Activated naive CD8-positive, alpha-beta T cell treated with anti-CD3 and anti-CD28 coated beads, Interleukin-2, amount 50 U/mL, for 24 hours (primary cell): ENCODE measurements at places on chromosomes 1 and 21.

DNA sequence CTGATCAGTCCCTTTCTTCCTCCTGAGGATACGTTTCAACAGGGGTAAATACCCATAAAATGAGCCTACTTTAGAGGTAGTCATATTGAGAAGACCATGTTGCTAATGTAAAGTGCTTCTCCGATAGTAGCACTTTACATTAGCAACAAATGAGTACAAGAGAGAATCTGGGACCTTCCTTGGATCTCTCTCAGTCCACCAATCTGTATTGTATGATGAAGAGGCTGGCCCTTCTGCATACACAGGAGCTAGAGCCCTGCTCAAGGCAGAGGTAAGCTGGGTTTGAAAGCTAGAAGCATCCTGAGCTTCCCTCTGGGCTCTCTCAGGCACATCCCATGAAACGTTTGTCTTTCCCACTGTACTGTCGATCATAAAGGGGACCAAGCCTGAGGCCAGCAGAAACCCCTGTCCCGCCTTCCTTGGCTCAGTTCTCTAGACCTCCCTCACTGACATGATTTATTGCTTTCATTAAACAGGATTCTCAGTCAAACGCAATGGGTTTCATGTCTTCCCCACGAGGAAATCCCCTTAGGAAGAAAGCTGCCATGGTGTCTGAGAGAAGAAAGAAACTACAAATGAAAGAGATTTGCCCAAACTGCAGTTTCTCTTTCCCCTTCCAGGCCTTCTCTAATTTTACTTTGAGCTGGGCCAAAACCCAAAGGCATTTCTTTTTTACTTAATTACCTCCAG is 62.8 kb upstream of the BCAR3 start:
- no peak for DNase-seq

DNA sequence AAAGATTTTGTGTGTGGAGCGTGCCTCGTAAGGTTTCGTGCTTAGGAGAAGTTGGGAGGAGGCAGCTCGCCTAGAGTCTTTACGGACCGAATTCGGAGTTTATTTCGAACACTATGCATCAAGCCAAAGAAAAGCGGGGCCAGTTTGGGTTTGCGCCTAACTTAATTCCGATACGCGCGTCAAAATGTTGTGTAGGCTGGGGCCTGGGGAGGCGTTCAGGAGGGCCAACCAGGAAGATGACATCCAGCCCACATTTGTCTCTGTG is 6.4 kb downstream of the FOXD2 start:
- DNase-seq = no peak

DNA sequence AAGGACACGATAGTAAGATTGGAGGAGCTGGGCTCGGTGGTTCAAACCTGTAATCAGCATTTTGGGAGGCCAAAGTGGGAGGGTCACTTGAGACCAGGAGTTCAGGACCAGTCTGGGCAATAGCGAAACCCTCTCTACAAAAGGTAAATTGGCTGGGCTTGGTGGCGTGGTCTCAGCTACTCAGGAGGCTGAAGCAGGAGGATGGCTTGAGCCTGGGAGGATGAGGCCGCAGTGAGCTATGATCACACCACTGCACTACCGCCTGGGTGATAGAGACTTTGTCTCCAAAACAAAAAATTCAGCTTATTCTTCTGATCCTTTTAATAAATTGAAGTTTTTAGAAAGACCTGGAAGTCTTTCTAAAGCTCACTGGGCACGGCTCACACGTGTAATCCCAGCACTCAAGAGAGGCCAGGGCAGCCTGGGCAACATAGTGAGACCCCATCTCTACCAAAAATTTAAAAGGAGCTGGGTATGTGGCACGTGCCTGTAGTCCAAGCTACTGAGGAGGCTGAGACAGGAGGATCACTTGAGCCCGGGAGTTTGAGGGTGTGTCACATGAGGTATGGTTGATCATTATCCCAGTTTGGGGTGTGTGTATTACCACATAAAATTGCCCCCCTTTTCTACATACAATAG is 15.3 kb downstream of the MASP2 start:
- no peak for DNase-seq

DNA sequence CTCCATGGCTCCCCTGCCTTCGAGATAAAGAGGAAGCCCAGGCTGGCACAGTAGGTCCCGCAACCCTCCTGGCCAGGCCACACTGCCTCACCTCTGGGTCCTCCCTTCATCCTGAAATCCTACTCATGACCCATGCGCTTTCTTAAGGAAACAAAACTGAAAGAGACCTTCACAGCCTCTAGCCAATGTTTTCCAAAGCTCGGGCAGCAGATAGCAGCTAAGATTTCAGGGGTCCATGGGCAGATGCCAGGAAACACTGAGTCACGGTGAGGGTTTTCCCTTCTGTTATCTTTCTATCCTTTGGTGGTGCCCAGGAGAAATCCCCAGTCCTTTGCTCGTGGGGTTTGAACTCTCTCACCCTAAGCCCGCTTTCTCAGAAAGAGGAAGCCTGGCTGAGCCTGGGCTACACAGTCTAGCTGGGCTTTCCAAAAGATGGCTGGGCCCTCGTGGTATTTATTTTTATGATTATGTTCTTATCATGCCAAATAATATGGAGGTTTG is 26.6 kb downstream of the TTC39A start:
- DNase-seq = peak; percentile 66

DNA sequence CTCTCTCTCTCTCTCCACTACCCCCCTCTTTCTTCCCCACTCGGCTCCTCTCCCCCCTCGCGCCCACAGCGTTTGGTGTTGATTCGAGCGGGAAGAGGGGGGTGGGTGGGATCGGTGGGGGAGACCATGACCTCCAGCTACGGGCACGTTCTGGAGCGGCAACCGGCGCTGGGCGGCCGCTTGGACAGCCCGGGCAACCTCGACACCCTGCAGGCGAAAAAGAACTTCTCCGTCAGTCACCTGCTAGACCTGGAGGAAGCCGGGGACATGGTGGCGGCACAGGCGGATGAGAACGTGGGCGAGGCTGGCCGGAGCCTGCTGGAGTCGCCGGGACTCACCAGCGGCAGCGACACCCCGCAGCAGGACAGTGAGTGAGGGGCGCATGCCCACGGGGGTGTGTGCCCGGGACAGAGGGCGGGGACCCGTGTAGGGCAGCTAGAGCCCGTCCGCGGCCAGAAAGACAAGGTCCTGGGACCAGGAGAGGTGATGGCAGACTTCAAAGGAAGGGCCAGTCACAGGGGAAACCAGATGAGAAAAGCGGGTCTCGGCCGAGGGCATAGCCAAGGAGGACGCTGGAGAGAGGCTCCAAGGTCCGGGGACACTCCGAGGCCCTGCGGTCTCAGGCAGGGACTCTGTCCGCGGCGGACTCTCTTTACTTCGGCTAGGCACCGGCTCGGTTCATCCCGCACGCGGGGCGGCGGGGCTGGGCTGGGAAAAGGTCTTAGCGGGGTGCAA is at the start of gene PRRX1:
Gene PRRX1, plus strand, starts transcription at position 39 of the 735 bp plus-strand sequence. Its CDS starts 88 bp downstream, at position 127.
- DNase-seq = no peak

DNA sequence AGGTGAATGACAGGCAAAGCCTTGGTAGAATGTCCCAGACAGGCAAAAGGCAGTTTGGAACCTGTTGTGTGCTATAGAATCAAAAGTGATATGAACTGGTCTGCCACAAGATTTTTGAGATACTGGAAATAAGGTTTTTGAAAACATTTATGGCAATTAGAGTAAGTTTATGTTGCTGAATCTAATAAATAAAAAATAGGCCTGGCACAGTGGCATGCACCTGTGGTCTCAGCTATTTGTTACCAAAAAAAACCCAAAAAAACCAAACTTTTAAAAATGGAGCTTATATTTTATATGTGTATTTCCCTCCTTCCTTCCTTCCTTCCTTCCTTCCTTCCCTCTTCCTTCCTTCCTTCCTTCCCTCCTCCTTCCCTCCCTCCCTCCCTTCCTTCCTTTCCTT is 76.4 kb upstream of the ARTN start:
- DNase-seq = no peak

- DNase-seq = no peak
Measured at GRCh38 chr21:38531591-38531990, 33.3 kb upstream of the ERG start.

DNA sequence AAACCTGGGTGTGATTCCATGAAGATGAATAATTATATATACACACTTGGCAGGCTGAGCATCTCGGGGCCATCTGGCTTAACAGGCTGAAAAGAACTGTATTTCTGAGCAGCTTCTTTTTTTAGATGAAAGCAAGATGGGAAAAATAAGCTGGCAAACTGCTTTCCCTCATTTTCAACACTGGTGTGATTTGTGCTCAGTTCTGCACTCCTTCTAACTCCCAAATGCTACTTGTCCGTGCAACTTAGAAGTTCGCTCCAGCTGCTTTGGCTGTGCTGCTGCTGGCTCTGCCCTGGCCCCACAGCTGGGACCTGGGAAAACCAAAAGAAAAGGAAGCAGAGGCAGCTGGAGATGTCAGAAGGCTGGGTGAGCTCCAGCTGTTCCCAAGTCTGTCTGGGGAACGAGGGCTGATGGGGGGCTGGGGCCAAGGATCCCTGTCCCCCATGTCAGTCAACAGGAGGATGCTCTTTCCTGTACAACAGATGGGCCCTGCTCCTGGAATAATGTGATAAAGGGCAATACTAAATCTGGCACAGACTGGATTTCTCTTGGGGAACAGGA is 44.9 kb downstream of the PAFAH2 start:
- DNase-seq = no peak

GRCh38 chr1:11733306-11733705 is 2.6 kb upstream of the AGTRAP start:
- no peak for DNase-seq

DNA sequence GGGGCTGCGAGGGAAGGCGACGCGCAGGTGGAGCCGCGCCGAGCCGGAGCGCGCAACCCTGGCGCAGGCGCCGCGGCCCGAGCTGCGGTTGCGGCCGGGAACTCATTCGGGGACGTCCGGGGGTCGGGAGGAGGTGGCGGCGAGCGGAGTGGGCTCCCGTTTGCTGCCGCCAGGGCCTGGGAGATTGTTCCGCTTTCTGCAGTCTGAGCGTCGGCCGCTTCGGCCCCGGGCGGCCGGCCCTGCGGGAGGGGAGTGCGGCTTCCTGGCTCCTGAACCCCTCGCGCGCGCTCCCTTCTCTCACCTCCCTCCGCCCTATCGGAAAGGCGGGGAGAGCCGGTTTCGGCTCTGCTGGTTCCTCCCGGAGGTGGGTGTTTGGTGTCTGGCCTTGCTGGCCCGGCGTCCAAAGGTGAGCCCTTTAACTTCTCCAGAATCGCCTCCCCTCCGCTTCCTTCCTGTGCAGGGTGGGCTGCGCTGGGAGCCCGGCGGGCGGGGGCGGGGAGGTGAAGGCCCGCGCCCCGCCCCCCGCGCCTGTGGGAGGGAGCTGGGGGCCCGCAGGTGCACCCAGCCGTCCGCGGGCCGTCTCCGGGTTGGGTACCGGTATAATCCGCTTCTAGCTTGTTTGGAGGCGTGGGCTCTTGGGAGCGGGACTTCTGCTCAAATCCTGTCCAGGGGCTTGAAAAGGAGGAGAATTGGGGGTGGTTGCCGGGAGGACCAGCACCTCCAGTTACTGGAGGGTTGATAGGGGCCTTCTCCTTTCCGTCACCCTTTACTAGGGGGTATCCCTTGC is 683 bp downstream of the LRRC8D start:
- DNase-seq = peak; percentile 66

DNA sequence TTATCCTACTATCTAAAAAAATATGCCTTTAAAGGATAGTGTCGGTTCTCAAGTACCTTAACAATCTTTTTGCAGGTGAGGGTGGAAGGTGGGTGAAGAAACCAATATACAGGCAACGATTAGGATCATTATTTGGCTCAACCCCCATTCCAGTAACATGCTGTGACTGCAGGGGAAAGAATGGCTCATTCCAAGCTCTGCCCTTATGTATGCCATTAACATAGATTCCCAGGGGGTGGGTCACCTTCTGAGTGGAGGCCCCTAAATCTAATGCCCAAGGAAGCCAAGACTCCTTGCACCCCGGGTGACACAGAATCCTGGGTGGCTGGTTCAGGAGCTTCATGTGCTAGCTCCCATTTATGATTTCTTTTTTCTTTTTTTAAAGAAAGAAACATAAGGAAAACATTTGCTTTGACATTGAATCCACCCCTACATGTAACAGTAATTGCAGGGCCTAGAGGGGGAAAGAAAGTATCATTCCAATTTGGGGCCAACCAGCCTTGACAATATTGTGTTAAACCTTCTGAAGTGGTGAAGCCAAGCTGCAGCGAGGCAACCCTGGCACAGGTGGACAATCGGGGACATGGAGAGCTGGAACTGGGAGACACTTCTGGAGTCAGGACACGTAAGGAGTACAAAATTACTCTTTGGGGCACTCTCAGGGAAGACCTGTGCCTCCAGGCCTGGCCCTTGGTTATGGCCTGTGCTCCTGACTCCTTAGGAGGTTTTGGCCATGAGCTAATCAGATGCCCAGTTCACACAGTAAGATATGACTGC is 200.3 kb downstream of the PBX1 start:
- DNase-seq = no peak

GRCh38 chr1:1407636-1408318 is 684 bp upstream of the MRPL20 start:
- peak; percentile 32 for DNase-seq

GRCh38 chr1:27102134-27102706 is 52.7 kb downstream of the SLC9A1 start:
- no peak for DNase-seq
